ENCODE measurements at places on chromosomes 6 and 20. TPM values are rescaled to one million over a fixed set of nuclear protein-coding genes. Genes with fewer than 3 reads are reported as not detected.

Gene ADGRB3
- not detected for total RNA-seq

Gene RAMACL
- 5.3 TPM for total RNA-seq

Gene SRMS
- 1.4 TPM for total RNA-seq

Gene OVOL2
- 2.0 TPM for total RNA-seq

Gene HSPA12B
- total RNA-seq: not detected

Gene AKAP7
- 5.6 TPM for total RNA-seq

Gene KHDC1L
- total RNA-seq: not detected

Gene ZBP1
- not detected for total RNA-seq

Gene SOX4
- total RNA-seq: 12.9 TPM

Gene ARFGEF3
- total RNA-seq: 3.4 TPM

Gene NR2E1
- not detected for total RNA-seq

Gene ZC3H12D
- not detected for total RNA-seq

Gene HSPA1L
- total RNA-seq: 0.35 TPM

Gene TMEM170B
- 0.70 TPM for total RNA-seq

Gene ZNF391
- total RNA-seq: 8.3 TPM

Gene EDN3
- not detected for total RNA-seq

Gene GSTA1
- not detected for total RNA-seq

Gene VEGFA
- total RNA-seq: 366 TPM

Gene MAP1LC3A
- total RNA-seq: 10.7 TPM

Gene TFAP2D
- not detected for total RNA-seq

Gene LEMD2
- 79.2 TPM for total RNA-seq

Gene OPN5
- not detected for total RNA-seq

Gene TCF19
- 3.6 TPM for total RNA-seq

Gene SLC16A10
- total RNA-seq: 0.05 TPM

Gene SLC17A9
- total RNA-seq: 0.07 TPM

Gene ARMC12
- 2.6 TPM for total RNA-seq

Gene KCNK16
- total RNA-seq: not detected

Gene IRAK1BP1
- 4.6 TPM for total RNA-seq

Gene HLA-DQB2
- not detected for total RNA-seq

Gene PAX1
- total RNA-seq: not detected
